Spleen (tissue), 13 donors: ENCODE measurements at places on chromosomes 12 and 14. TPM values are rescaled to one million over a fixed set of nuclear protein-coding genes. Genes with fewer than 3 reads are reported as not detected.

Gene IGF1
- 11.5 TPM for total RNA-seq

Gene NGB
- not detected for total RNA-seq

Gene SLCO1A2
- 0.09 TPM for total RNA-seq

Gene ACOT6
- total RNA-seq, result not detected

Gene SBNO1
- 28.7 TPM for total RNA-seq

Gene CACNA2D4
- 11.8 TPM for total RNA-seq

Gene HCFC2
- 15.4 TPM for total RNA-seq

Gene MUCL1
- not detected for total RNA-seq

Gene LTB4R2
- total RNA-seq, result 9.2 TPM

Gene SDR9C7
- total RNA-seq, result not detected

Gene NKX2-1
- not detected for total RNA-seq

Gene FAM181A
- not detected for total RNA-seq

Gene RD3L
- total RNA-seq, result not detected

Gene VWF
- total RNA-seq, result 345 TPM

Gene PLEK2
- 2.1 TPM for total RNA-seq

Gene FRMD6
- 37.2 TPM for total RNA-seq

Gene BEGAIN
- 5.9 TPM for total RNA-seq

Gene DIO2
- 0.59 TPM for total RNA-seq

Gene NINJ2
- total RNA-seq, result 10.3 TPM

Gene OAS3
- 27.1 TPM for total RNA-seq

Gene GPR135
- 3.2 TPM for total RNA-seq

Gene LAG3
- total RNA-seq, result 29.4 TPM

Gene STYK1
- 0.98 TPM for total RNA-seq

Gene DHRS1
- total RNA-seq, result 56.1 TPM

Gene SMIM41
- total RNA-seq, result 5.1 TPM

Gene CCND2
- total RNA-seq, result 101 TPM

Gene TMTC1
- 138 TPM for total RNA-seq

Gene KRT85
- not detected for total RNA-seq

Gene GUCY2C
- not detected for total RNA-seq

Gene PRH2
- not detected for total RNA-seq

Gene SMOC1
- 52.8 TPM for total RNA-seq

Gene PIP4P1
- 35.1 TPM for total RNA-seq

Gene DNAI7
- total RNA-seq, result not detected

Gene ZC2HC1C
- 1.7 TPM for total RNA-seq

Gene OASL
- 2.9 TPM for total RNA-seq

Gene RIPK3
- total RNA-seq, result 33.2 TPM

Gene TAS2R20
- 6.9 TPM for total RNA-seq

Gene ZNF384
- 59.0 TPM for total RNA-seq

Gene FAM90A1
- total RNA-seq, result 0.14 TPM

Gene CYP46A1
- total RNA-seq, result 0.69 TPM

Gene SDS
- total RNA-seq, result 0.61 TPM

Gene BCL11B
- 10.8 TPM for total RNA-seq

Gene CLEC4E
- 15.9 TPM for total RNA-seq

Gene PDE3A
- total RNA-seq, result 7.6 TPM

Gene RHEBL1
- total RNA-seq, result 2.9 TPM

Gene KRT74
- not detected for total RNA-seq

Gene OVCH1
- 3.1 TPM for total RNA-seq

Gene DIO3
- total RNA-seq, result 0.37 TPM
